ENCODE measurements at places on chromosomes 11 and 22.

DNA sequence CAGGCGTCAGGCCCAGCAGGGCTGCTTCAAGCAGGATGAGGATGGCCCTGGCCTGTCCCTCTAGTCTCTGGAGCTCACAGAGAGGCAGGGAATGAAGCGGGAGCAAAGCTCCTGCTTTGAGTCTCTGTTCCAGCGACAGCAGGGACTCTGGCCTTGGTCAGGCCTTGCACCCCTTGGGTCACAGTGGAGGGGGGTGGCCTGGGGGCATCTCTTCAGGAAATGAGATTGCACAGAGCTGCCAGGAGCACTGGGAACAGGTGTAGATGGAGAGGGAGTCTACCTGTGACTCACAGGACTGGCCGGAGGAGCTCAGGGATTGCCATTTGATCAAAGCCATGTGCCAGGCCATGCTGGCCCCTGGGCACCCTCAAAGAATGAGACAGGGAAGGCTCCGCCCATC is 1.6 kb downstream of the ANO1 start:
- no peak for DNase-seq

- DNase-seq, result peak; percentile 69
These were observed 13.0 kb upstream of the CYB5R3 start for GRCh38 chr22:42661985-42662831.

DNA sequence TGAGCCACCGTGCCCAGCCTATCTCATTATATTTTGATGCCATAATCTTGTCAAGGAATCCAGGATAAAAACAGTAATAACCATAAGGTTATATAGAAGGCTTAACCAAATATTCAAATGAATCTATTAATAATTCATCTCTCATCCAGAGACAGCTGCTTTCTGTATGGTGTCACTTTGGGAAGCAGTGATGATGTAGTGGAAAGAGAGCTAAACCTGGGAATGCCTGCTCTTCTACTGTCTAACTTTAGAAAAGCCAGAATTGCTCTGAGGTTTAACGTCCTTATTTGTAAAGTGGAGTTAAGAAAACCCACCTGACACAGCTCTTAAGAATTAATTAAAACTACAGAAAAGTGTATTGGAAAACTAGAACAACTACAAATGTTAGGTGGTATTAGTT is 29.3 kb upstream of the OR10D3 start:
- no peak for DNase-seq

- peak; percentile 52 for DNase-seq
These were observed 112.8 kb upstream of the C11orf87 start for GRCh38 chr11:109309153-109309552.

GRCh38 chr11:45658292-45658991 is 7.0 kb downstream of the CHST1 start:
- DNase-seq, result no peak

Measured in NCI-H1417 (cell line).